ENCODE measurements at places on chromosomes 7 and 10.

DNA sequence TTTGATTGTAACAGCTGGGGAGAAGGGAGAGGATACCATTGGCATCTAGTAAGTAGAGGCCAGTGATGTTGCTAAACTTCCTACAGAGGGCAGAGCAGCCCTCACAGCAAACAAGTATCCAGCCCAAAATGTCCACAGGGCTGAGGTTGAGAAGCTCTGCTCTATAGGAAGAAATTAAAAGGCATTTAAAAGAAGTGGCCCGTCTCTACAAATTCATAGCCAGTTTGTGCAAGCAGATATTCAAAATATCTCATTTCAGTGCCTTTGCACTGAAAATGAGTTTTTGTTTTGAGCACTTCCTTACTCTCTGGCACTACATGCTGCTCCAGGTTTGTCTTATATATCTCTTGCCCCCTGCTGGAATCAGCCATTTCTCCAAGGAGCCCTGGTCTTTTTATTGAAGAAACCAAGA lies 330.0 kb downstream of the BBS9 start:
- no peak for DNase-seq

DNA sequence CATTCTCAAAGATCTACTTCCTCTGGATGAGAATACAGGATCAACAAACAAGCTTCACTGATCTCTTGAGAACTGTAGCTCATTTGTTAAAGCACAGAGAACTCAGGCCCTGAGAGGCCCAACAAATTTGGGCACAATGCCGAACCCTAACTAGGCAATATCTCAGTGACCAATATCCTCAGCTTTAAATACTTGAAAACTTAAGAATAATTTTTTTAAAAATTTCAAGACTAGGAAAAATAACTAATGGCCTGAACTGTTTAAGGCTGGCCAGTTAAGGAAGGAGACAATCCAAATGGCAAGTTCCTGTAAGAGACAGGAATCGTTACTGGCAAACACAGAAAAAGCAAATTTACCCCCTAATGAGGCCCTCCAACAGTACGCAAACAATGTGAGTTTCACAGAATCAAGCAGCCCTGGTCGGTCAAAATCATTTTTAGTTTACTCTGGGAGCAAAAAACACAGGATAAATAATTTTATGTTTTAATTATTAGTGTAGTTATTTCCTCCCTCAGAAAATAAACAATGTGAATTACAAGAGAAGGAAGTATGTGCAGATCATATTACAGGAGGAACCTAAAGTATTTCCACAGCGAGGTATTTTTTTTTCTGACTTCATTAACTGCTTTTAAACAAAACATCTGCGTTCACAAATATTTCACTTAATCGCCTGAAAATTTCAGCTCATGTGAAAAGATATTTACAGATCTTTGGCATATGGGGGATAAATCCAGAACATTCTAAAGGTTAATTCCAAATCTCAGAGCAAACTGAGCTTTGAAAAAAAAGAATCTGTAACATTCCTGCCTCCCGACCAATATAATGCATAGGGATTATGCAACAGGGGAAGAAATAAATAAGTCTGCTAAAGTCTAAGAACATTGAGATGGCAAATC lies 39.5 kb downstream of the NT5C2 start:
- DNase-seq, result no peak

DNA sequence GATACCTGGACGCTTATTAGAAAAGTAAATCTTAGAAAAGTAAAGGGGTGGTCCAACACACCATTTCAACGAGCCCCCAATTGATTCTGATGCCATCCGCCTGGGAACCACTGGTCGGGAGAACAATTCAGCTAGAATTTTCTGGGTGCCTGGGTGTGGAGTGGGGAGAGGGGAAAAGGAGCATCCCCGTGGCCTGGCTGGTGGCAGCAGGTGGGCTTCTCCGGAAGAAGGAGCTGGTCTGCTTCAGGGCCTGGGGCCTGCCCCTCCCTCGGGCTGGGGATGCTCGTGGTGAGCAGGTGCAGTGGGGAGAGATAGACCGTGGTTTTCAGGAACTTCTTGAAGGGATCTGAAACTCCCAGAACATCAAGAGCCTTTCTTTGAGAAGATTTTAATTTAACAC lies 39.9 kb upstream of the DUSP5 start:
- DNase-seq, result no peak

- no peak for DNase-seq
Observed at GRCh38 chr10:18005445-18005780, 53.7 kb downstream of the SLC39A12 start.

DNA sequence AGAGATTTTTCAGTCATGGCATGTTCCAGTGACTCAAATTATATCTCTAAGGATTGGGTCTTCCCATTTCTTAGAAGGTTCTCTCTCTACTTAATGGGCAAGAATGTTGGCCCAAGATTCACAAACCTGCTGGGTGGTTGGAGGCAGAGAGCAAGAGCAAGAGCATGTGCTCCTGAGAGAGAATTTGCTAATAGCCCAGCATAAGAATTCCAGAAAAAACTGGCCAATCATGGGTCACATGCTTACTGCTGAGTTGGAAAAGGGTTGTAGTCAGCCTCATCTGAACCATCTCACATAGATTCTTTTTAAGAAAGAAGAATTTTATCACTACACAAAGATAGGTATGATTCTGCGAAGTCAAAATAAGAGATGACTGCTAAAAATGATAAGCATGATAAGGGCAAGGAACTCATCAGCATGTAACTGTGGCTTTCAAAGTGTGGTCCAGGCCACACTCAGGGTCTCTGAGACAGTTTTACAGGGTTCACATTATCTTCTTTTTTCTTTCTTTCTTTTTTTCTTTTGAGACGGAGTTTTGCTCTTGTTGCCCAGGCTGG lies 8.2 kb upstream of the VCL start:
- DNase-seq, result no peak

- no peak for DNase-seq
Observed at GRCh38 chr10:128174581-128175559, 48.6 kb upstream of the MKI67 start.

All from GM18507 (cell line).